ENCODE measurements at places on chromosomes 1 and 21.

- DNase-seq = peak; percentile 44
Measured at GRCh38 chr1:170734412-170735175, 70.7 kb downstream of the PRRX1 start.

DNA sequence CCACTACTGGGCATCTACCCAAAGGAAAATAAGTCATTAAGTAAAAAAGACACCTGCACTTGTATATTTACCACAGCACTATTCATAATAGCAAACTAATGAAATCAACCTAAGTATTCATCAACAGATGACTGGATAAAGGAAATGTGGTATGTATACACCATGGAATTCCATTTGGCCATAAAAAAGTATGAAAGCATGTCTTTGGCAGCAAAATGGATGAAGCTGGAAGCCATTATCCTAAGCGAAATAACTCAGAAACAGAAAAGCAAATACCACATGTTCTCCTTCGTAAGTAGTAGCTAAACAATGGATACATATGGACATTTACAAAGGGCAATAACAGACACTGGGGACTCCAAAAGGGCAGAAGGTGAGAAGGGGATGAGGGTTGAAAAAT lies 485.7 kb upstream of the BRINP3 start:
- no peak for DNase-seq

- DNase-seq = peak; percentile 68
Measured at GRCh38 chr21:26587736-26588201, 14.7 kb upstream of the CYYR1 start.

- DNase-seq = peak; percentile 49
Measured at GRCh38 chr1:40185951-40186864, 25.0 kb downstream of the RLF start.

DNA sequence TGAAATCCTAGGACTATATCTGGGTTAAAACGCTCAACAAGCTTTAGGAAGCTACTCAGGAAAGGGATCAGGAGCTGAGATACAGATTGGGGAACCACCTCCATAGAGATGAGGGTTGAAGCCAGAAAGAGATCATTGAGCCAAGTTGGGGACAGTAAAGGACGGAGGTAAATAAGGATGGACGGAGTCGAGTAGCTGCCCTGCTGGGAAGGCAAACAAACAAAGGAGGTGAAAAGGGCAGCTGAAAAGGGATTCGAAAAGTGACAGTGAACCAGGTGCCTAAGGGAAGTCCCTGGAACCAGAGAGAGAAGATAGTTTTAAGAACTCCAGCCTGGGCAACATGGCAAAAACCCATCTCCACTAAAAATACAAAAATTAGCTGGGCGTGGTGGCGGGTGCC lies 6.3 kb upstream of the CAMSAP2 start:
- DNase-seq = no peak

GRCh38 chr1:26890467-26890796 lies 349 bp upstream of the GPN2 start:
- DNase-seq = no peak

DNA sequence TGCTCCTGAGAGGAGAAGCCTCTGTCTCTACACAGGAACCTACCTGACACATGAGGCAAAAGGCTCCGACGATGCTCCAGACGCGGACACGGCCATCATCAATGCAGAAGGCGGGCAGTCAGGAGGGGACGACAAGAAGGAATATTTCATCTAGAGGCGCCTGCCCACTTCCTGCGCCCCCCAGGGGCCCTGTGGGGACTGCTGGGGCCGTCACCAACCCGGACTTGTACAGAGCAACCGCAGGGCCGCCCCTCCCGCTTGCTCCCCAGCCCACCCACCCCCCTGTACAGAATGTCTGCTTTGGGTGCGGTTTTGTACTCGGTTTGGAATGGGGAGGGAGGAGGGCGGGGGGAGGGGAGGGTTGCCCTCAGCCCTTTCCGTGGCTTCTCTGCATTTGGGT lies 3.9 kb upstream of the ACKR1 start:
- DNase-seq = no peak
